Karpas-422 (cell line): ENCODE measurements at places on chromosomes 12 and 14. TPM values are rescaled to one million over a fixed set of nuclear protein-coding genes. Genes with fewer than 3 reads are reported as not detected.
A peak's percentile ranks its signal among the peaks of the same experiment; 100 is the strongest.

The ARHGAP9 gene
- total RNA-seq: 6.7 and 12.3 TPM in 2 replicates

The CMKLR1 gene
- total RNA-seq: not detected in 2 replicates

The GPX2 gene
- total RNA-seq: not detected in 2 replicates

The KRT72 gene
- not detected in 2 replicates for total RNA-seq

The EEF1AKMT3 gene
- 4.1 and 5.5 TPM in 2 replicates for total RNA-seq

The NOS1 gene
- not detected in 2 replicates for total RNA-seq

The ERP27 gene
- total RNA-seq: 0.18 and 0.60 TPM in 2 replicates

GRCh38 chr12:81389550-81390099 lies 311.7 kb downstream of the ACSS3 start:
- DNase-seq: no peak
- no peak overlapping the region for H3K27ac ChIP-seq
- no peaks in the 10 kb centered on the region for H3K36me3 ChIP-seq
- no peak overlapping the region for H3K4me3 ChIP-seq

DNA sequence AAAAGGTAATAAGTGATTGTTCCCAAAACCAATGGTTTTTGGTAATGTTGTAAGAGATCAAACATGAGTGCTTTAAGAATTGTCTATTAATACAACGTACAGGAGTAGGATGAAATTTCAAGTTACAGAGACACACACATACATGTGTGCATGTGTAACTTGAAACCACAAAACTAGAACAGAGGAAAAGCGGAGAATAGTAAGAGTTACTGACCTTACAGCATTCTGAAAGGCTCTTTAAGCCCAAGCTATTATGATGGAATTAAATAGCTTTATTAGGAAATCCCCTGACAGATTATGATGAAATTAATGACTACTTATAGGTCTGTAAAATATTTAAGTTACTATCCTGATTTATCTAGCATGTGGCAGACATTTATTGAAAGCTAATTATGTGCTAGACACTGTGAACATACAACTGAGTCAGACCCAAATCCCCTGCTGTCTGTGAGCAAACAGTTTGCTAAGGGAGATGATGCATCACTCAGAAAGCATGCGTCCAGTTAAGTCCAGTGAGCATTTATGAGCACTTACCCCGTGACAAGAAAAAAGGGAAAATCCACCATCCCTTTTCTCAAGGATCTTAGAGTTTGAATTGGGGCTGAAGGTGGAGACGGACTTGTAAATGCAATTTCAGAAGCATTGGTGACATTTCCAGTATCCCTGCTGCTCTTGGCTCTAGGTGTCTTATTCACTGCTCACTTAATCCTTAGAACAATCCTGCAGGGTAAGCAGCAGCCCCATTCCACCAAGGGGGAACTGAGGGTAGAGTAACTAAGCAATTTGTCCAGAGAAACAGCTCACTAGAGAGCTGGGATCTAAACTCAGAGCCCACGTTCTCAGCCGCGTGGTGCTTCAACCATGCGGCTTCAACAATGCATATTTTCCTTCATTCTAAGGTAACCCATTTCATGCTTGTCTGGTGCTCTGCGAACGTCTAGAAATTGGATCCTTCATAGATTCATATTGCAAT lies 117.4 kb downstream of the EML1 start:
- no peaks in the 10 kb centered on the region for H3K36me3 ChIP-seq
- H3K4me1 ChIP-seq: no peaks in the 10 kb centered on the region
- DNase-seq: no peak
- H3K27me3 ChIP-seq: no peaks in the 10 kb centered on the region; the same call in 1 of the 2 replicates
- H3K27ac ChIP-seq: no peak overlapping the region
- H3K4me3 ChIP-seq: no peak overlapping the region

- no peak for DNase-seq
- H3K4me3 ChIP-seq: no peak overlapping the region
- H3K36me3 ChIP-seq: no peaks in the 10 kb centered on the region
- H3K4me1 ChIP-seq: no peaks in the 10 kb centered on the region
- no peak overlapping the region for H3K27ac ChIP-seq
Measured at GRCh38 chr12:46798648-46799047, 27.1 kb downstream of the SLC38A4 start.

DNA sequence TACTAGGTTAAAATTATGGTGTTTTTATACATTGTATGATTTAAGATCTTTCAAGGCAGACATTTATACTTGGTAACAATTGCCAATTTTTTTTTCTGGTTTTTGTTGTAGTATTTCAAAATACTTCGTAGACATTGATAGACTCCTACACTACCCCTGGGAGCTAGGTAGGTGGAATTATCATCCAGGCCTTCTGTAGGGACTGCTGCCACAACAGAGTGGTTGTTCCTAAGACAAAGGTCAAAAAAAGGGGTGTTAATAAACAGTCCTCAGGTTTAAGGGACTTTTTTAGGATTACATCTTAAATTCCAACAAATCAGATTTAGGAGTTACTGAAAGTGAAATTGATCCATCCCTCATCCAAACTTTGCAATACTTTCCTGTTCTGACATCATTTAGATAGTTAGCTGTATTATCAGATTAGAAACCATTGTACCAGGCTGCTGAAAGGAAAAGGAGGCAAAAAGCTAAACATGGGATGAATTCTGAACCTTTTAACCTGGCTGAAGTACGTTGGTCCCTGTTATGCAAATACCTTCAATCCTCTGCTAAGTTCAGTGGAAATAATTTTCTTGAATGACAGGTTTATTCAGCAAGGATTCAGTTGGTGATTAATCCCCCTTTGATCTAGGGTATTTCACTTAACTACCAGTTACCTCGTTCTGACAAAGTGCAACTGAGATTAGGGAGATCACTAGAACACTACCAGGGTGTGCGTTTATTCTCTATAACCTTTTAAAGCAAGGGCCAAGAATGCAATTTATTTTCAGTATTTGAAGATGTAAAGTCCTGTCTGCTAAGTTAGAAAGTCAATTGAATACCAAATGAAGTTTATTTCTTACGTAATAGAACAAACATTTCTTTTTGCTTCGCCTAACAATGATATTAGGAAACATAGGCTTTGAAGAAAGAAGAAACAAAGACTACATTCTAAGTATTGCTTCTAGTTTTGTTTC lies 23.2 kb downstream of the AP5M1 start:
- no peaks in the 10 kb centered on the region for H3K4me1 ChIP-seq
- H3K36me3 ChIP-seq: peaks cover 51% of the 10 kb centered on the region; the same call in 1 of the 2 replicates
- H3K27ac ChIP-seq: no peak overlapping the region
- H3K4me3 ChIP-seq: no peak overlapping the region
- H3K27me3 ChIP-seq: no peaks in the 10 kb centered on the region

GRCh38 chr14:80973931-80974641 lies 18.7 kb downstream of the TSHR start:
- no peak for DNase-seq
- no peak overlapping the region for H3K4me3 ChIP-seq
- no peaks in the 10 kb centered on the region for H3K27me3 ChIP-seq
- no peak overlapping the region for H3K27ac ChIP-seq

DNA sequence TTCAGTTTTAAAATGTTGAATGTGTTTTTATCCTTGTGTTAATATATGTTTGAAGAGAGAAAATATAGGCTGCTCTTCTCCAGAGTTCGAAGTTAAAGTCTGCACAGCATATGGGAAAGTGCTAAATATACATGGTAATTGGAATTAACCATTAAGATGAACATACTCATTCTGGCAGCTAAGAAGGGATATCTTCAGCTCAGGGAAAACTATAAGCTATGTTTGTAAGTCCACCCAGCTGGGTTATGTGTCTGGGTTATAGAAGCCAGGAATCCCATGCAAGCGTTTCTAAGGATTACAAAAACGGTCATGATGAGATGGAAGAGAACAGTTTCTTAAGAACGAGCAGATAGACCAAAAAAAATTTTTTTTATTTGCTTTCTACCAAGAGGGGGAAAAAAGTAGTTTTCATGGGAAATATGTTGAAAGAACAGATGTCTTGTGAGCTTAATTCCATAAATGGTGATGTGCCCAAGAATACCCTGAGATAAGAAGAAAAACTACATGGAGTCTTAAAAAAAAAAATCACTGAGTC lies 198.9 kb downstream of the FBXL14 start:
- DNase-seq: no peak
- H3K36me3 ChIP-seq: no peaks in the 10 kb centered on the region
- H3K27me3 ChIP-seq: no peaks in the 10 kb centered on the region

DNA sequence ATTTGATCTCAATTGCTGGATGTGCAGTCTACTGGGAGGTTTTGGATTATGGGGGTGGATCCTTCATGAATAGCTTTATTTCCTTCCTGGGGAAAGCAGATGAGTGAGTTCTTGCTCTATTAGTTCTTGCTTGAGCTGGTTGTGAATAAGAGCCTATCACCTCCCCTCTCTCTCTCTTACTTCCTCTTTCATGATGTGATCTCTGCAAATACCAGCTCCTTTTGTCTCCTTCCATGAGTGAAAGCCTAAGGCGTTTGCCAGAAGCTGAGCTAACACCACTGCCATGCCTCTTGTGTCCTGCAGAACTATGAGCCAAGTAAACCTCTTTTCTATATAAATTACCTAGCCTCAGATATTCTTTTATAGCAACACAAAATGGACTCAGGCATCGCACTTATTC lies 302.7 kb downstream of the CCER1 start:
- no peaks in the 10 kb centered on the region for H3K4me1 ChIP-seq
- no peaks in the 10 kb centered on the region for H3K27me3 ChIP-seq
- no peak overlapping the region for H3K27ac ChIP-seq

GRCh38 chr12:64459394-64459891 lies 7.5 kb downstream of the TBK1 start:
- H3K4me3 ChIP-seq: peak overlapping the region; percentile 37
- peaks cover 55% of the 10 kb centered on the region for H3K36me3 ChIP-seq
- no peaks in the 10 kb centered on the region for H3K27me3 ChIP-seq

- H3K4me3 ChIP-seq: no peak overlapping the region
- no peaks in the 10 kb centered on the region for H3K36me3 ChIP-seq
- no peaks in the 10 kb centered on the region for H3K4me1 ChIP-seq
Measured at GRCh38 chr14:78627114-78627513, 456.9 kb downstream of the NRXN3 start.

GRCh38 chr12:97940629-97941028 lies 478.0 kb downstream of the RMST start:
- no peaks in the 10 kb centered on the region for H3K36me3 ChIP-seq
- no peak for DNase-seq
- no peaks in the 10 kb centered on the region for H3K4me1 ChIP-seq
- H3K27me3 ChIP-seq: no peaks in the 10 kb centered on the region
- H3K27ac ChIP-seq: no peak overlapping the region

GRCh38 chr12:1501001-1501400 lies 93.4 kb downstream of the FBXL14 start:
- DNase-seq: no peak
- no peaks in the 10 kb centered on the region for H3K4me1 ChIP-seq
- H3K27ac ChIP-seq: no peak overlapping the region
- H3K27me3 ChIP-seq: no peaks in the 10 kb centered on the region
- H3K36me3 ChIP-seq: no peaks in the 10 kb centered on the region

DNA sequence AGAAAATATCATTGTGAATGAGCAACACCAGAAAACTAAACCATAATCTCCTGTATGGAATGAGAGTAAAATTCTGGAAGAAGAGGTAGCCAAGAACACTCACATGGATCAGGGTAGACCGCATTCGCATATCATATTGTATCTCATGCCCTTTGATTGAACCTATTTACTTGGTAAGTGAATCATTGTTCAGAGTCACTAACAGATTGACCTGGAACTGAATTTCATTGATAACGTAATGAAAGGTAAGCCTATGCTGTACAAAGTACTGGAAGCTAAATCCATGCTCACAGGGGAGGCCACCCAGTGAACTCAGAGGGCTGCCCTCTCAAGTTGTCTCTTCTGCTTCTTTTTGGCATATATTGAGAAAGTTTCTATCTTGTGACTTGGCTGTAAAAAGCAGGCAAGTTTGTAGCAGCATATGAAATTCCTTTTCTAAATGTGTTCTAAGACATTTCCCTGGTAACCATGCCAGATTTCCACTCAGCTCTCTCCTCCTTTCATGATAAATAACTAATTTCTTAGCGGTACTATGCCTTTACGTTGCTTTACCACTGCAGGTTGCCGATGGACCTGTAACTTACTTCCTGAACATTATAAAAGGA lies 91.4 kb downstream of the PLCZ1 start:
- H3K4me3 ChIP-seq: no peak overlapping the region
- no peak overlapping the region for H3K27ac ChIP-seq
- no peaks in the 10 kb centered on the region for H3K4me1 ChIP-seq
- DNase-seq: no peak

DNA sequence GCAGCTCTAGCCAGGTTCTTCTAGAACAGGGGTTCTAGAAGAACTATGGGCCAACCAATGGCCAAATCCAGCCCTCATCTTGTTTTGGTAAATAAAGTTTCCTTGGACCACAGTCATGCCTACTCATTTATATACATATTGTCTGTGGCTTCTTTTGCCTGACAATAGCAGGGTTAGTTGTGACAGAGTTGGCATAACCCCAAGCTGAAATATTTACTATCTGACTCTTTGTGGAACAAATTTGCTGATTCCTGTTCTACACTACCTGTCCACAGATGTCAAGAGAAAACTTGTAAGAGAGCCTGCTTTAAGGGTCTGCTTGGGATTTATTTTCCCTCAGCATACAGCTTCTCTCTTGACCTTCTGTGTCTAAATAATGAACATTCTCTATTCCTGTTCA lies 289.0 kb downstream of the KSR2 start:
- no peak for DNase-seq
- no peak overlapping the region for H3K27ac ChIP-seq
- no peaks in the 10 kb centered on the region for H3K27me3 ChIP-seq

- no peak overlapping the region for H3K4me3 ChIP-seq
- no peaks in the 10 kb centered on the region for H3K4me1 ChIP-seq
- DNase-seq: no peak
- no peaks in the 10 kb centered on the region for H3K27me3 ChIP-seq
Measured at GRCh38 chr12:12107678-12108077, 36.9 kb downstream of the BCL2L14 start.

GRCh38 chr12:20450591-20451180 lies 82.3 kb downstream of the PDE3A start:
- H3K4me1 ChIP-seq: no peaks in the 10 kb centered on the region
- no peak overlapping the region for H3K4me3 ChIP-seq
- no peaks in the 10 kb centered on the region for H3K36me3 ChIP-seq
- no peaks in the 10 kb centered on the region for H3K27me3 ChIP-seq
- no peak overlapping the region for H3K27ac ChIP-seq
- DNase-seq: no peak

GRCh38 chr14:75969891-75970290 lies 11.9 kb downstream of the TGFB3 start:
- no peak overlapping the region for H3K4me3 ChIP-seq
- no peaks in the 10 kb centered on the region for H3K27me3 ChIP-seq
- no peaks in the 10 kb centered on the region for H3K4me1 ChIP-seq

GRCh38 chr12:91889059-91889458 lies 256.6 kb downstream of the BTG1 start:
- H3K27ac ChIP-seq: no peak overlapping the region
- no peaks in the 10 kb centered on the region for H3K4me1 ChIP-seq
- DNase-seq: no peak
- no peaks in the 10 kb centered on the region for H3K36me3 ChIP-seq
- no peak overlapping the region for H3K4me3 ChIP-seq
- H3K27me3 ChIP-seq: no peaks in the 10 kb centered on the region

GRCh38 chr12:95494888-95495287 lies 20.9 kb downstream of the METAP2 start:
- H3K36me3 ChIP-seq: peaks cover 89% of the 10 kb centered on the region
- no peaks in the 10 kb centered on the region; the same call in 1 of the 2 replicates for H3K4me1 ChIP-seq
- peak overlapping the region; percentile 36 for H3K27ac ChIP-seq
